H54 (cell line): ENCODE measurements at places on chromosomes 1 and 21.

DNA sequence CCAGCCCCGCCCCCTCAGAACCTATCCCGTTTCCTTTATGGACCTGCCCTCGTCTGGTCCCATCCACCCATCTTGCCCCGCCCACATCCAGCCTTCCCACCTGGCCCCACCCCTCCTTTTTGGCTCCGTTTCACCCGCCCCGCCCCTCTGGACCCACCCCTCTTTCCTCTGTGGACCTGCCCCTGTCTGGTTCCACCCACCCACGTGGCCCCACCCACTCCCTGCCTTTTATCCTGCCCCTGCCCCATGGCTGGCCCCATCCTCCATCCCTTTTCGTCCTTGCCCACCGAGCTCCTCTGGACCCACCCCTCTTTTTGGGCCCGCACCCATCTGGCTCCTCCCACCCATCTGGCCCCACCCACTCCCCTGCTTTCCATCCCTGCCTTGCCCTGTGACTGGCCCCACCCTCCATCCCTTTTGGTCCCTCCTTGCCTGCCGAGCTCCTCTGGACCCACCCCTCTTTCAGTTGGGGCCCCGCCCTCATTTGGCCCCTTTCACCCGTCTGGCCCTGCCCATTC is 177.3 kb downstream of the CAMTA1 start:
- peak; percentile 62 for DNase-seq

GRCh38 chr21:34362670-34363069 is 1.1 kb upstream of the KCNE2 start:
- DNase-seq: no peak

DNA sequence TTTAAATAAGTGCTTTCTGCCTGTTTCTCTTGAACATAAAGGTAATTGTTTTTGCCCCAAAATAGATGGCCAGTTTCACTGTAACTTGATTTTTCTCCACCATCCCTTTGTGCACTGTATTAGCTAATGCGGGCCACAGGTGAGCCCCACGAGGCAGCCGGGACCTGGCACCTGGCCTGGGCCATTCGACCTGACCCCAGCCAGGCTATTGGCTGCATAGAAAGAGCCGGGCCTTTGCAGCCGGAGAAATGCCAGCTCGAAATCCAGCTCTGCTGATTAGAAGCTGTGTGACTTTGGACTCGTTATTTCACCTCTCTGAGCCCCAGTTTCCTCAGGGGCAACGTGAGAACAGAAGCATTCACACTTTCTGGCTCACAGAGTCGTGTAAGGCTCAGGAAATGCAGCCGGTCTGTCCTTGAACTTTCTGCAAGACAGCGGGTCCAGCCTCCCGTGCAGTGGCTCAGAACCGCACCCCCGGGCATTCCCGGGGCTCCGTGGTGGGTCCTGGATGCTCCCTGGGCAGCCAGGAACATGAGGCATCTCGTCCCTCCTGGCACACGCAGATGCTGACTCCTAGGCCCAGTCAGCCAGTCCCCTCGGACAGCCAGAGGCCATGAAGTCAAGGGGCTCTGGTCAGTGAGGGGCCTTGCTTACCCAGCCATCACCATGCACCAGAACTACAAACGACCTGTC is 37.4 kb upstream of the ACTRT2 start:
- DNase-seq: no peak

DNA sequence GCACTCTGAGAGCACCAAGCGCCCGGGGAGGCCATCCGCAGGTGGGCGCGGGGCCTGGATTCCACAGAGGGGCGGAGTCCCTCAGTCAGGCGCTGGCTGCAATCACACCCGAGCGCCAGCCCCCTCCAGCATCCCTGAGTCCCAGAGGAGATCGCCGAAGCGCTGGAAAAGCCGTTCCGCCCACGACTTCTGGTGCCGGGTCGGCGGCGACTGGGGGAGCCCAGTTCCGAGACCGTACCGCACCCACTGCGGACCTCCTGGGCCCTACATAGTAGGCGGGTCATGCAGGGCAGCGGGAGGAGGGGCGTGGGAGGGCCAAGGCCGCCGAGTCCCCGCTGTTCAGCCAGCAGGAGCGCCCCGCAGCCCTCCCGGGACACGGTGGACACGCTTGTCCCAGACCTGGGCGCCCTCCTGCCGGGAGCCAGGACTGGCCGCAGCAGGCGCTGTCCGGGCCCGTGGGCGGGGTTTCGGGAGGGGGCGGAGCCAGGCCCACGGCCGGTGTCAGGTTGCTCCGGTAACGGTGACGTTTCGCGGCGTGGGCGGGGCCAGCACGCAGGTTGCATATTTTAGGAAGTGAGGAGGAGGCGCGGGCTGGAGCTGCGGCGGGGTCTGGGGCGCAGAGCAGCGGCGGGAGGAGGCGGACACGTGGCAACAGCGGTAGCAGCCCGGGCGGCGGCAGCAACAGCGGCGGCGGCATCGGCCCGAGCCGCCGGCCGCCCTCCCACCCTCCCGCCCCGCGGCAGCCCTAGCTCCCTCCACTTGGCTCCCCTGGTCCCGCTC is at the start of gene ATP1A1:
TSS of gene ATP1A1 (plus strand) at position 594 of the 780 bp plus-strand sequence. CDS start 268 bp downstream, outside the sequence.
- peak; percentile 81 for DNase-seq

- DNase-seq: no peak
These were observed 38.8 kb downstream of the DNASE2B start for GRCh38 chr1:84436876-84437655.
